CD8-positive, alpha-beta T cell (primary cell): ENCODE measurements at places on chromosomes 5 and 9.

- no peak for DNase-seq
Observed at GRCh38 chr5:172921906-172922305, 37.3 kb upstream of the RPL26L1 start.

DNA sequence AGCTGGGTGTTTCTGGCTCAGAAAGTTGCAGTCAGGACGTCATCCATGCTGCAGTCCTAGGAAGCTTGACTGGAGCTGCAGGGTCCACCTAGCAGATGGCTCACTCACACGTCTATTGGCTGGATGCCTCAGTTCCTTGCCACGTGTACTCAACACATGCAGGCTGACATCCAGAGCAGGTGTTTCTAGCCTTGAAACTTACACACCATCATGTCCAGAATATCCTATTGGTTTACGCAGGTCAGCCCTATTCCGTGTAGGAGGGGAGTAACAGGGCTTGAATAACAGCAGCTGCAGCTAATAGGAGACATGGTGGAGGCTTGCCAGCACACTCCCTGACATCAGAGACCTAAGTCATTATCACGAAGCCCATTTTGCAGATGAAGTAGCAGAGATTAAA lies 473.5 kb downstream of the ACTL7B start:
- DNase-seq = no peak

GRCh38 chr9:111662576-111663300 lies 1.3 kb downstream of the GNG10 start:
- peak; percentile 18 for DNase-seq

DNA sequence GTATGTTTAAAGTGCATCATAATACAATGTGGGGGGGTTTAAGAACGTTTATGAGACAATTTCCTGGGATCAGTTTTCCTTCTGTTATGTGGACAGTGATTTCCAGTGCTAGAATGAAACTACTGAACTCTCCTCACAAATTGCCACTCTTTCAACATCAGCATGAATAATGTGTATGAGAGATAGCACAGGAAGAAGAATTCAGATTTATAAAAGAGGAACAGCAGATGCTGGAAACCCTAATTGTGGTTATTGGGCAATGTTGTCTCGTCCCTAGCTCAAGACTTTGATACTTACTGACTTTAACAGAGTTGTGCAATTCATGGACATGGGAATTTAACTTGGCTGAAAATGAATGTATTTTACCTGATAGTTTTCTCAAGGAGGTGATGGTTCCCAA lies 410.8 kb upstream of the MEF2C start:
- no peak for DNase-seq

DNA sequence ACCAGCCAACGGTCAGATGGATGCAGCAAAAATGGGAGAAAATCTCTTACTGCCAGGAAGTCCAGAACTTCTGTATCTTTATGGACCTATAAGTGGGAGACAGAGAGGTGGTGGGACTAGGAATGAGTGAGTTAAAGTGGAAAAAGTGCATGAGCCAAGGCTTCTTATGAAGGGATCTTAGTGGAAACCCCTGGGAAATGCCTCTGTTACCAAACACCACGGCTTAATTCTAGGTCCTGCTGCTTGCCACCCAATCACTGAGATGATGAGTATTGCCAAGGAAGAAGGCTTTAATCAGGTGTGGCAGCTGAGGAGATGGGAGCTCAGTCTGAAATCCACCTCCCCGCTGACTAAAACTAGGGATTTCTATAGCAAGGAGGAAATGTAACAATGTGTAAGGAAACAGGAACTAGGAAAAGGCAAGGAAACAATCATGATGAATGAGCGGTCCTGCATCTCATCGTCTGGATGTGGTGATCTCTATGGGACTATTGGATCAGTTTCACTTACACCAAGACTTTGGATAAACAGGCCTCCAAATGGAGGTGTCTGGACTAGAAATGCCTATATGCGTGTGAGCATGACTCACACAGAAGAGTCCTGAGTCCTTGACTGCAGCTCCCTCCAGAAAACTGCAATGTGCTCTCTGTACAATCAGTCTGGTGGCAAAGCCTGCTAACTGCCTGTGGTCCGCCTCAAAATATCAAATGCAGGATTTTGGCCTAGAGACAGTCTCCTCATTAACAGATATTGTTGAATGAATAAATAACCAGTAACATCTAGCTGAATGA lies 98.2 kb upstream of the PRR16 start:
- no peak for DNase-seq

- DNase-seq = no peak
Observed at GRCh38 chr5:10655161-10655971, 91.5 kb downstream of the ANKRD33B start.

GRCh38 chr9:33676746-33677505 lies 118.4 kb upstream of the PRSS3 start:
- DNase-seq = peak; percentile 55

DNA sequence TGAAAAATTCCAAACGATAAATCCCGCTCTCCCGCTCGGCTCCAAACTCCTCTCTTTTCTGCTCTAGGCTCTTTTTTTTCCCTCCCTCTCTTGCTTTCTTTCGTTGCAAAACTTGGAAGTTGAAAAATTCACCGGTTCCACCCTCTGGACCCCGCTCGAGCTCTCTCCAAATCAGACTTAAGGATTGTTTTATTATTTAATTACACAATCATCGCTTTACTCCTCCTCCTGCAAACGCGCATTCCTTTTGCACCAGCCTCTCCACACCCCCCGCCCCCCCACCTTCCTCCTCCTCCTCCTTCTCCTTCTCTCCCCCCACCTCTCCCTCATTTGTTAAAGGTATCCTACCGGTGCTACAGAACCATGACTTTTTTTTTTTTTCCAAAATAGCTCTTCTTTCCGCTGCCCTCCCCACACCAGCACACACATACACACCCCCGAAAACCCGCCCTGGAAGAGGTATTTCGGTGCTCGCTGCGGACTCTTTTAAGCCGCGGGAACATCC lies 535 bp upstream of the NFIB start:
- no peak for DNase-seq

DNA sequence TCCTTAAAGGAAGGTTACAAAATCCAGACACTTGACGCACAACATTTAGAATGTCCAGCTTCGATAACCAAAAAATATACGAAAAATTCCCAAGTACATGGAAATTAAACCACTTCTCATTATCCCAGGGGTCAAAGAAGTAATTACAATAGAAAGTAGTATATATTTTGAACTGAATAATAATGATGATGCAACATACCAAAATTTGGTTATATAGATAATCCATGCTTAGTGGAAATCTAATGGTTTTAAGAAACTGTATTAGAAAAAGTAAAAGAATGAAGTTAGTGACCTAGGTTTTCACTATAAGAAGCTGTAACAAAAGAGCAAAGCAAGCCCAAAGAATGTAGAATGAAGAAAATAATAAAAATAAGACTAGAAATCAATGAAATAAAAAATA lies 204.0 kb upstream of the PUM3 start:
- DNase-seq = no peak

DNA sequence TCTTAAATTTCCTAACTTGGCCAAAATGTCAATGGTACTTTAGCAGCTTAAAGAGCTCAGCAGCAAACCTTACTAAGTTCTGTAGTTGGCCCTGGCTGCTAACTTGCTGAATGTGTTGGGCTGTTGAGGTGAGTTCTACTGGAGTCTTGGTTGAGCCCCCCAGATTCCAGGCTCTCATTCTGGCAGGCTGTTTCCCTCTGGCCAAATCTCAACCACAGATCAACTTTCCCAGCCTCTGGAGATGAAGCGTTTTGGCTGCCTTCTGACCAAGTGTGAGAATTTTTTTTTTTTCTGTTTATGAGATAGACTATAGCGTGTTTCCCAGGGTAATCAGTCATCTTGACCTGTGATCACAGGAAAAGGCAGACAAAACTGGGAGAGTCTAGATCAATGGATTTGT lies 343.7 kb downstream of the EBF1 start:
- DNase-seq = no peak

- no peak for DNase-seq
Observed at GRCh38 chr9:71676460-71676859, 91.9 kb downstream of the CEMIP2 start.

- DNase-seq = no peak
Observed at GRCh38 chr9:85168412-85168811, 498.9 kb downstream of the NTRK2 start.

DNA sequence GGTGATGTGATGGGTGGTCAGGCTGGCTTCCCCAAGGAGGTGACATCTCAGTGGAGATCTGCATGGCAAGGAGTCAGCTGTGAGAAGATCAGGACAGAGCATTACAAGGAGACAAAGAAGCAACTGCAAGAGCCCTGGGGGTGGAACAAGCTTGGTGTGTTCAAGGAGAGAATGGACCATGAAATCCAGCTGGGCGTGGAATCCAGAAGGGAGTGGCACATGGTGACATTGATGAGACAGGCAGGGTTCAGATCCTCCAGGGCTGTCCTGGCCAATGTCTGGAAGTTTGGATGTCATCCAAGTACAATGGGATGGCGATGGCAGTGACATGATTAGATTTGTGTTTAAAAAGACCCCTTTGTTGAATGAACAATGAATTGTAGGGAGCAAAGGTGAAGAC lies 175.6 kb downstream of the MACROH2A1 start:
- no peak for DNase-seq
